ENCODE measurements at places on chromosomes 3 and 15.

DNA sequence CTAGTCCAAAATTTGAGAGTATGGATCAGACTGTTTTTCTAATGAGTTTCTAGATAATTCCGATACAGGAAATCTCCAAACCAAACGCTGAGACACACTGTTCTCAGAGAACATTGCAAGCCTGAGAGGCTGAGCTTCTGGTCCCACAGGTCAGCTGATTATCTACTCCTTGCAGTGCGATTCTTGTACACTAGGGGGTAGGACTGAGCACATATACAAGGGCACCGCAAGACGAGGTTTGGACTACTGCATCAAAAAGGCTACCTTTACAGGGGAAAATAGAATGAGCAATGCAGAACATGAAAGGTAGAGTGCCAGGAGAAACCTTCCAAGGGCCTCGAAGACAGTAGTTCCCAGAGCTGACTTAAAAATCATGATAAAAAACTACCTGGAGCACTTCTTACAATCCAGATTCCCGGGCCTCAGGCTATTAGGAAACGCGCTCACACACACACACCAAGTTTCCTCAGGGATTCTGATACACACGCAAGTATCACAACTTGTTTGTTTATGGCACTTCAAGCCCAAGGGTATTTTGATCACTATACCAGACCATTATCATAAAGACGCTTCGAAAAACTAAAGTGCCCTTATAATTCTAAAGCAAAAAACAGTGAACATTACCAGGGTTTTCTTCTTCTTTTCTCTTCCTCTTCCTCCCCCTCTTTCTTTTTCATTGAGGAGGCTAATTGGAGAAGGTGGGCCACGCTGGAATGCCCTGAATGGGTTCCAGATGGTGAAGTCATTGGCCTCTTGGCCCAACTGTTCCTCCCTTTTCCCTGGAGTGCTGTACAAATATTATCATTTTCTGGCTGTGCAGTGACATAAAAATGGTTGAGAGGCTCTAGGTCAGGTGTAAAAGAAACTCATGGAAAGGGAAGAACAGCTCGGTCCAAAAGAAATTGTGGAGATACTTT, 61.8 kb downstream of the SLC12A8 start:
- DNase-seq: no peak

DNA sequence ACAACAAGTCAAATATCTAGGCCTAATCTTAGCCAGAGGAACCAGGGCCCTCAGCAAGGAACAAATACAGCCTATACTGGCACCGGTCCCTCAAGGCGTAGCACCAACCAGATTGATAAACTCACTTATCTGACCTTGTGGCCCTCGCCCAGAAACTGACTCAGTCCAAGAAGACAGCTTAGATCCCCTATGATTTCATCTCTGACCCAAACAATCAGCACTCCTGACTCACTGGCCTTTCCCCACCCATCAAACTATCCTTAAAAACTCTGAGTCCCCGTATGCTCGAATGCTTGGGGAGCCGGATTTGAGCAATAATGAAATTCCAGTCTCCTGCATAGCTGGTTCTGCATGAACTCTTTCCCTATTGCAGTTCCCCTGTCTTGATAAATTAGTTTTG, 1.6 kb upstream of the SORD start:
- DNase-seq: no peak

DNA sequence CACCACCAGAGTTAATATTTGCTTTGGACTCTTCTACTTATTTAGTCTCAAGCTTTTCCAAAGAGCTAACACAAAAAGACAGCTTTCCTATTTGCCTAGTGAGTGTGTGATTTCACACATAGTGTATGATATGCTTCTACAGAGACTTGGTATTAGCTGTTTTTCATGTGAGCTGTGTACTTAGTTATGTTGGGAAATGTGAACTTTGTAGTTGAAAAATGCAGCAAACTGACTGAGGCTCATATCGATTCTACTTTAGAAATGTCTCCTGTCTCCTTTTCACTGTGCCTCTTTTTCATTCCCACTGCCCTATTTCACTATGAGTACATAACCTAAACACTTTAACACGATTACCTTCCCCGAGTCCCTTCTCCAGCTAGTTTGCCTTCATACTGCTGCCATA, 136.5 kb downstream of the ALCAM start:
- peak; percentile 63 for DNase-seq

DNA sequence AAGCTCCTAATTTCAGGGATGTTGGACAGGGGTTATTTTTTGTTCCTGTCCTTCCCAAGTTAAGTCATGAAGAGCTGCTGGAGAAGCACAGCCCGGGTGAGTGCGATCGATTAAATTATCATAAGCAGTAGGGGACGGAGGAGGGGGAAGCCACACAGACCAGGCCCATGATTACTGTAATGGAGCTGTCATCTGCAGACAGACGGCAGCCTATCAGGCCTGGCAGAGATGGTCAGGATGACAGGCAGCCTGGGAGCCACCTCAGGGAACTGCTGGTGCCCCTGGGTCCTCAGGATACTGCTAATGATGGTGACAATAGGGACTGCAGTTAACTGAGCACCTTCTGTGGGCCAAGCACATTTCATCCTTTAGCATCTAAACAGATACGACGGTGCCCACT, 147.7 kb downstream of the RAB11A start:
- no peak for DNase-seq

GRCh38 chr3:171506743-171507319, 46.6 kb upstream of the TNIK start:
- DNase-seq: no peak

DNA sequence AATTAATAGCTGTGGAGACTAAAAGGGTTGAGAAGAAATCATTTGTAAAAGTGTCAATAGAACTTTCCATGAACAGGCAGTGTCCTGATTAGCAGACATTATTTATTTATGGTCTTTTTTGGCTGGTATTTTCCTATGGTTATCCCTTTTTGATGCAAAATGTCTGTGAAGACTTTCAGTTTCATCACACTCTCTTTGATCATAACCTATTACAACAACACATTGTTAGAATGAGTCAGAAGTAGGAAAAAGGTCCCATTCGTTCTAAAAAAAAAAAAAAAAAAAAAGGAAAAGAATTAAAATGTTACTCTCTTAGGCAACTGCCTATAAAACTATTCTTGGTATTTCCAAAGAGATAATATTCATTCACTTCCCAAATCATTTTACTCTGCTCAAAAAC, 62.1 kb downstream of the SLC49A4 start:
- peak; percentile 3 for DNase-seq
